GM23338 (cell line): ENCODE measurements at places on chromosomes 4 and X.

DNA sequence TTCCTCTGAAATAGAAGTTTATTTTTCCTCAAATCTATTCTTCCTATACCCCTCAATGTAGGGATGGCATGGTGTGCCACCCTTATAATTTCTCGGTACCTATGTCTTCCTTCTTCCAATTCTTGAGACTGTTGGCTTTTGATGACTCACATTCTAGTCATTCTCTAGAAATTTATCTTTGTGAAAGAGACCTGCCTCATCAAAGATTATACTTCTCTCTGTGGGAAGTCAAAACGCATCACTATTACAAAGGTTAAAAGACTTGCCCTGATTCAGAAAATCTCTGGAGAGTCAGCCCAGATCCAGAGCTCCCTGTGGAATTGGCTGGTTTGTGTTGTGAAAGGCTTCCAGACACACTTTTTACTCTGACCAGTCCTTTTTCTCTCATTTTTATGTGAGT, 65.9 kb upstream of the FSTL5 start:
- DNase-seq = no peak

GRCh38 chr4:101411926-101412325, 64.6 kb upstream of the PPP3CA start:
- DNase-seq = no peak

- DNase-seq = peak; percentile 21
Observed at GRCh38 chr4:102430461-102430910, 70.7 kb upstream of the NFKB1 start.

DNA sequence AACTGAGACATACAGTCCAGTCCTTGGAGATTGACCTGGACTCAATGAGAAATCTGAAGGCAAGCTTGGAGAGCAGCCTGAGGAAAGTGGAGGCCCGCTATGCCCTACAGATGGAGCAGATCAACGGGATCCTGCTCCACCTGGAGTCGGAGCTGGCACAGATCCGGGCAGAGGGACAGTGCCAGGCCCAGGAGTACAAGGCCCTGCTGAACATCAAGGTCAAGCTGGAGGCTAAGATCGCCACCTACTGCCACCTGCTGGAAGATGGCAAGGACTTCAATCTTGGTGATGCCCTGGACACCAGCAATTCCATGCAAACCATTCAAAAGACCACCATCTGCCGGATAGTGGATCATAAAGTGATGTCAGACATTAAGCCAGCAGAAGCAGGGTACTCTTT, 20.4 kb upstream of the FRMPD3 start:
- peak; percentile 42 for DNase-seq

- no peak for DNase-seq
Observed at GRCh38 chrX:65910899-65911298, 129.0 kb downstream of the VSIG4 start.

DNA sequence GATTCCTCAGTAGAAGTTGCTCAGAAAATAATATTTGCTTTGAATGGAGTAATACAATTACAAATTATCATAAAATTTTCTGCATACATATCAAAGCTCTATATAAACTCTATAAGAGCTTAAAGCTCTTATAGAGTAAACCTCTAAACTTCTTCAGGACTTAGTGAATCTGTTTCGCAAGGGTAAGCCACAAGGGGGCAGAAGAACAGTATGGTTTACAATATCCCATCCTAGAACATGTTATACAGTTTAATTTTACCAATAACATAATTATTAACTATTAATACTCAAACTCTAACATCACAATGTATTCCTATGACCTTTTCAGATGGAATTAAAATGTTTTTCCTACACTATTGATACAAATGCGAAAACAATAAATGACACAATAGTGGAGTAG, 33.8 kb upstream of the SPANXN1 start:
- peak; percentile 17 for DNase-seq
